ENCODE measurements at places on chromosomes 5 and 9.

GRCh38 chr9:81629440-81629839, 59.9 kb downstream of the TLE1 start:
- no peak for DNase-seq

- no peak for DNase-seq
These were observed 11.2 kb upstream of the SEC16A start for GRCh38 chr9:136494012-136494411.

GRCh38 chr5:107074996-107075395, 595.7 kb downstream of the EFNA5 start:
- no peak for DNase-seq

- no peak for DNase-seq
These were observed 186.1 kb downstream of the ENC1 start for GRCh38 chr5:74454263-74455030.

DNA sequence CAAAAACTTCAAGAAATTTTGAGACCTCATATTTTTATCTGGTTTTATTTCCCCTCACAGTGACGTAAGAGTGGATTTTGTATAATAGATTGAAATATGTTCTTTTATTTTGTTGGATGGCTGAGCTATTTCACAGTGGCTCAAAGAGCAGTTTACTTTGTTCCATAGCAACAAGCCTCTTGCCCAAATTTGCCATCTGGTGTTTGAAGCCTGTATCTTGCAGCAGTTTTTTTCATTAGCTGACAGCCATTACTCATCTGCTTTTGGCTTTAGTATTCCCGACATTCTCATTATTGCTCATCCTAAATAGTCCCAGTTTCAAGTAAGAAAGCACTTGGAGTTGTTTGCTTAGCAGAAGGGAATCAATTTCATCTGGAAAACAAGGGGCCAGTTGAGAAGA, 36.3 kb downstream of the GDA start:
- no peak for DNase-seq

GRCh38 chr5:52859628-52860027, 71.9 kb downstream of the ITGA1 start:
- DNase-seq = no peak

DNA sequence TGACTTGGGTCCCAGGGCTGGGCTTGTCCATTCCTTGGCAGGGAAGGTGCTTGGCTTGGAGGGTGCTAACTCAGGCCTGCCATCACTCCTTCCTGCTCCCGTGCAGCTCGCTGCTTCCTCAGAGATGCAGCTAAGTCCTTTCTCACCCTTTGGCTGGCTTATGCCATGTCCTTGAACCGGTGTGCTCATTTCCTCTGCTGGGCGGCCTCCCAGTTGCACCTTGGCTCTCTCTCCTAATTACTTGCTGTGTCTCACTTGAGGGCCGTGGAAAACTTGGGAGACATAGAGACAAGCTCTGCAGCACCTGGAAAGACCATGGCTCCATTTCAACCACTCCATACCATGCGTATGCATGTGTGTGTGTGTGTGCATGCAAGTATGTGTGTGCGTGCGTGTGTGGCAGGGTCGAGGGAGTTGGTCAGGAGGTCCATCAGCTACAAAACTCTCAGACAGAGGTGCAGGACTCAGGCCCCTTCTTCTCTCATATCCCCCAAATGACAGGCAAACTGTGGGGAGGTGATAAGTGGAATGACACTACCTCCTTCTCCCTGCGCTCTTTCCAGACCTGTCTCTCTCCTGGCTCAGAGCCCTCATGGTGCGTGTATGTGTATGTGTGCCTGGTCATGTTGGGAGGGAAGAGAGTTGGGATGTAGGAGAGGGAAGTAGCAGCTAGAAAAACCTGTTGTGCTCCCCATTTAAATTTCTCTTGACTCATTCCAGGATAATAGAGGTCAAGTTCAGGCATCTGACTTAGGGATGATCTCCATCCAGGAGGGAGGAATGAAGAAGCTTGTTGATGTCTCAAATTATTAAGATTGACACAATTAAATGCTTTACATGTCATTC, 17.6 kb upstream of the MTMR12 start:
- no peak for DNase-seq

DNA sequence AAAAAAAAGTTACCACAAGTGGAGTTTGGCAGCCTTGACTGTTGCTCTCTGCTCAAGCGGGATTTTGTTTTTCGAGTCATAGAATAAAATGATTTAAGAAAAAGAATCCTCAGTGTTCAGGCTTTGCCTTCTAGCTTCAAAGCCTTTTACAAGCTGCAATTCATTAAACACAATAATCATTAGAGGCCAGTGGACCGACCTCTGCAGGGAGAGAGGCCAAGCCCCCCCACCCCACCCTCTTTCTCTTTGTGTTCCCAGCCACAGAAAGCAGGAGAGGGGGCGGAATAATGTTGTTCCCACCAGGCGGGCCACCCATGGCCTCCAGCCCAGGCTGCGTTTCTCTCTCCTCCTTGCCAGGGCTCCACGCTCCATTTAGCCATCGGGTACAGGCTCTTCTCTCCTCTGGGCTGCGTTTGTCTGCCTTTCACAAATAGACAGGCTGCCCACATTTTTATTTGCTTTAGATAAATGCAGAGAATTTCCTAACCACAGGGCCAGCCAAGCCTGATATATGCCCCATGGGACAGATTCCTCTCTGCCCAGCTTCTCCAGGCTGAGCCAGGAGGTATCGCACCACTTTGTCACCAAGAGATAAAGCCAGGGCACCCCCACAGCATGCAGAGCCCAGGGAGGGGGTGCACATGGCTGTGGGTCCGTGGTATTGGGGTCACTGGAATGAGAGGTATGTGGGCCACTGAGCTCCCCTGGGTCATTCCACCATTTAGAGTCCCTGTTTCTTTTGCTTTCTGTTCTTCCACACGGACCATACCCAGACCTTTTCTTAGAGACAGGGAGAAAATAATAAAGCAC, 318.8 kb downstream of the PIK3R1 start:
- no peak for DNase-seq

- no peak for DNase-seq
These were observed 14.7 kb upstream of the PWWP2A start for GRCh38 chr5:160133918-160134304.

- DNase-seq = no peak
These were observed at the start of gene GAPT for GRCh38 chr5:58491216-58491892. Gene GAPT, plus strand, starts transcription at chr5:58491435. Its CDS starts 3,102 bp downstream, at chr5:58494537.

- DNase-seq = no peak
These were observed 82.5 kb downstream of the LRRC70 start for GRCh38 chr5:62661126-62661525.

GRCh38 chr9:97475059-97475458, 26.4 kb upstream of the TMOD1 start:
- no peak for DNase-seq

GRCh38 chr9:130268521-130269211, 3.1 kb downstream of the HMCN2 start:
- peak; percentile 83 for DNase-seq

GRCh38 chr9:34884747-34885189, 73.3 kb upstream of the PHF24 start:
- no peak for DNase-seq

- no peak for DNase-seq
These were observed 65.1 kb upstream of the NEURL1B start for GRCh38 chr5:172575816-172576545.

DNA sequence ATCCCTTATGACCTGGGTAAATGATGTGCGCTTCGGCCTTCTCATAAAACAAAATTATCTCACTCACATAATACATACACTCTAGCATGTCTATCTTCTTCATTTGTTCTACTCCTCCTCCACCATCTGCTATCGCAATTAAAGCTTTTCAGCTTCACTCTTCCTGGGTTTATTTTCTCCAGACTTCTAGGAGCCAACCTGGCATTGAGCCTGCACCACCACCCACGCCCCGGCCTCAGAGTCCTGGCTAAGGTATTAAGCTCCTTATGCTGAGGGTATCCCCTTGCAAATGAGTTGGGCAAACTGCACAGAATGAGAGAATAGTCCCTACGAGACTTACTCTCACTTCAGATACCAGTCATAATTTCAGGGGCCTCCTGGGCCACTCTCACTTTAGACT, 236.1 kb upstream of the CDH12 start:
- no peak for DNase-seq

DNA sequence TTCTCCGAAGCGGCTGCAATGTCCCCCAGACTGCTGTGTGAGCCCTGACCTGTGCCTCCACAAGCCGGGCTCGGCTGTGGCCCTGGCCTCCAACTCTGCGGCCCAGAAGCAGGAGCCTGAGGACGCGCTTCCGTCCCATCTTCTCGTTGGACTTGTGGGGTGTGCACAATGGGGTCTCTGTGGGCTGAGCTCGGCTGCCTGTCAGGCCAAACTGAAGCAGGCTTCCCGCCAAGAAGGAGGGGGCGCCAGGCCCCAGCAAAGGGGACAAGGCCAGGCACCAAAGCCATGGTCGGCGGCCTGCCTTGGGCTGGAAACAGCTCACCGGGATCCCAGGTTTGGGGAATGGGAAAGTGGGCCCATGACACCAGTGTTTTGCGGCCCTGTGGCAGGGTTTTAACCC, 4.1 kb downstream of the NOTCH1 start:
- no peak for DNase-seq

DNA sequence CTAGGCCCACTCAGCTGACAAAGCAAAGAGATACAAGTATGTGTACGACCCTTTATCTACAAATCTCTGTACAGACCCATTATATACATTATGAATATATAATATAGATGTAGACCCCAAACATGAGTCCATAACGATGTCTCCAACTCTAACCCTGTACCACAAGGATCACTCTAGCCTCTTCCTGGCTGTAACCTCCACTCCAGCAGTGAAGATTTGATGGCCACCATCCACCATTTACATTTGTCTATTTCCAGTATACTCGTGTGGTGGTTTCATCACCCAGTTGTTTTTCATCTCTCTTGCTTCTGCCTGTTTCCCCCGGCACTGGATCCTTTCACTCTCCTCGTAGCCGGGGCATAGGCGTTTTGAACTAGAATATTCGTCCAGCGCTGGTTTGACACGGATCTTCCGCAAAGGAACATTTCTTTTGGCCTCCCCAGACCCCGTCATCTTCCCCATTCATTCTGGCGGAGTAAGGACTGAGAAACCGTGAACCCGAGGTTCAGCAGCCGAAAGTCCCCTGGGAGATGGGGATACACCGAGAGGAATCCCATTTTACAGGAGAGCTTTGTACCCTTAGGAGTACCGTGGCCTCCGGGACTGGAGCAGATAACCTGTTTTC, 828 bp upstream of the TRIO start:
- DNase-seq = no peak

DNA sequence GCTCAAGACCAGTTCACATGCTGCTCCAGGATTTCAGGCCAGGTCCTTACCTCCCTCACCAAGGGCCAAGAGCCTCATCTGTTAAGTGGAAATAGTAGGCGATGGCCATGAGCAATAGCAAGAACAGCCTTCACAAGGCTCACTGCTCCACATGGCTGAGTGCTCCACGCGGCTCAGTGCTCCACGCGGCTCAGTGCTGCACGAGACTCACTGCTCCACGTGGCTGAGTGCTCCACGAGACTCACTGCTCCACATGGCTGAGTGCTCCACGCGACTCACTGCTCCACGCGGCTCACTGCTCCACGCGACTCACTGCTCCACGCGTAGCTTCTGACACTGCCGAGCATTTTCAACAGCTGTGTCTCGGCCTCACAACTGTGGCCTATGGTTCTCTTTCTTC, 36.4 kb upstream of the ADAMTS2 start:
- no peak for DNase-seq

- DNase-seq = no peak
These were observed 463.7 kb upstream of the GRIN3A start for GRCh38 chr9:102202126-102202525.

- no peak for DNase-seq
These were observed 391.5 kb upstream of the DAB2 start for GRCh38 chr5:39816156-39816845.

- no peak for DNase-seq
These were observed 377.0 kb upstream of the RIOK2 start for GRCh38 chr5:97559827-97560598.

DNA sequence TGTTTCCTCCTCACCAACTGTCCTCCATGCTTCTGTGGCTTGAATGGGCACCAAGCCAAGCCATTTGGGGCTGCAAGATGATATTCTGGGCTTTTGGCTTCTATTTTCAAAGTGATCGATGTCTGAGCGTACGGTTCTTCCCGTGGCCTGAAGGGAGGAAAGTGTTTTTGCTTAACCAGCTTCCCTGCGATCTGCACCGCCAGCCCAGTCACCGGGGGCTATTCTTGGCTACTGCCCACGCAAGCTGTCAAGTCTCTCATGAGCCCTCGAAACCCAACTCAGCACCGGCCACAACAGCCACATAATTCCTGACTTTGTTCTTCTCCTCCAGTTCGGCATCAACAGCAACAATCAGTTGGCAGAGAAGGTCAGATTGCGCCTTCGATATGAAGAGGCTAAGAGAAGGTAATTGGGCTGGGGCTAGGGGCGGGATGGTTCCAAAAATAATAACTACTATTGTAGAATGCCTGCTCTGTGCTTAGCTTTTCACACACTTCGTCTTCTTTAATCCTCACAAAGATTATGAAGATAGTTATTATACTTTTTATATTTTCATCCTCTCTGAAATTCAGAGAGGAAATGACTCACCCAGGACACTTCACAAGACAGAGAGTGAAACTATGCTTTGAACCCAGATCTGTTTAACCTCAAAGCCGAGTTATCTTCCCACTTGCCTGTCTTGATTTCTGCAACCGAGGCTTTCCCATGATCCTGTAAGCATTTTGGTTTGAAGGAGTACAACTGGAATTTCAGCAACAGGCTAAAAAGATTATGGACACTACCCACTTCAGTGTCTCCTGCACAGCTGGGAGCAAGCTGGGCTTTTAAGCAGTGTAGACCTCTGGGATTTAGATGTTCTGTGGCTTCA, 76.4 kb upstream of the RARS1 start:
- no peak for DNase-seq

GRCh38 chr9:120306561-120306960, 273.4 kb downstream of the CDK5RAP2 start:
- DNase-seq = no peak

DNA sequence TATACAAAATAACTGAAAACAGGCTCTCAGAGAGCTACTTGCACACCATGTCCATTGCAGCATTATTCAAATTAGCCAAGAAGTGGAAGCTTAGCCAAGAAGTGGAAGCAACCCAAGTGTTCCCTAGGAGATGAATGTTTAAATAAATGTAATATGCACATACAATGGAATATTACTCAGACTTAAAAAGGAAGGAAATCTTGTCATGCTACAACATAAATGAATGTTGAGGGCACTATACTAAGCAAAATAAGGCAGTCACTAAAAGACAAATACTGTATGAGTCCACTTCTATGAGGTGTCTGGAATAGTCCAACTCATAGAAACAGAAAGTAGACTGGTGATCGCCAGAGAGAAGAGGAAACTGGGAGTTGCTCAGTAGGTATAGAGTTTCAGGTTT, 438.1 kb downstream of the MAT2B start:
- DNase-seq = no peak

Measured in lower leg skin (tissue), 4 donors.